ENCODE measurements at places on chromosomes 5 and 9.
A peak's percentile ranks its signal among the peaks of the same experiment; 100 is the strongest.

GRCh38 chr9:28120626-28121025 is 547.3 kb upstream of the C9orf72 start:
- no peaks in the 10 kb centered on the region for H3K27me3 ChIP-seq
- no peak overlapping the region for H3K4me3 ChIP-seq
- no peaks in the 10 kb centered on the region for H3K4me1 ChIP-seq
- H3K36me3 ChIP-seq = no peaks in the 10 kb centered on the region
- no peak overlapping the region for H3K27ac ChIP-seq

GRCh38 chr5:132422720-132423437 is 53.4 kb downstream of the SLC22A5 start:
- no peaks in the 10 kb centered on the region for H3K36me3 ChIP-seq
- H3K27me3 ChIP-seq = no peaks in the 10 kb centered on the region
- peak overlapping the region; percentile 68 for H3K27ac ChIP-seq
- peak; percentile 93 for DNase-seq
- no peak overlapping the region for H3K4me3 ChIP-seq

DNA sequence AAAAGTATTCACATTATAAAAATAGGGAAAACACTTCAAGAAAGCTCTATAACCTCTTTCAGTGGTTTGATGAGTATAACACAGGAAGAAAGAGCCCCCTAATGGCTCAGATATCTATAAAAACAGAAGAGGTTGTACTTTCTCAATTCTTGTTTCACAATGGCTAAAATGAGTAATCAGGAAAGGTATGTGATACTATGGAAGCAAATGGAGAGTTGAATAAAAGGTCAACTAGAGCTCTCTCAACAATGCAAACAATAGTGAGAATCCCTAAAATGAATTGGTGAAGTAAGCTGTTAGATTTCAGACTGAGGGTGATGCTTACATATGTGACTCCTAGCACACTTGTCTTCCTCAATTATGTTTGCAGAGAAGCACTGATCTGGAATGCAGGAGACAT is 584.6 kb upstream of the CDH18 start:
- H3K27ac ChIP-seq = no peak overlapping the region
- no peaks in the 10 kb centered on the region for H3K4me1 ChIP-seq
- H3K4me3 ChIP-seq = no peak overlapping the region
- no peak for DNase-seq
- H3K27me3 ChIP-seq = no peaks in the 10 kb centered on the region
- H3K36me3 ChIP-seq = no peaks in the 10 kb centered on the region

DNA sequence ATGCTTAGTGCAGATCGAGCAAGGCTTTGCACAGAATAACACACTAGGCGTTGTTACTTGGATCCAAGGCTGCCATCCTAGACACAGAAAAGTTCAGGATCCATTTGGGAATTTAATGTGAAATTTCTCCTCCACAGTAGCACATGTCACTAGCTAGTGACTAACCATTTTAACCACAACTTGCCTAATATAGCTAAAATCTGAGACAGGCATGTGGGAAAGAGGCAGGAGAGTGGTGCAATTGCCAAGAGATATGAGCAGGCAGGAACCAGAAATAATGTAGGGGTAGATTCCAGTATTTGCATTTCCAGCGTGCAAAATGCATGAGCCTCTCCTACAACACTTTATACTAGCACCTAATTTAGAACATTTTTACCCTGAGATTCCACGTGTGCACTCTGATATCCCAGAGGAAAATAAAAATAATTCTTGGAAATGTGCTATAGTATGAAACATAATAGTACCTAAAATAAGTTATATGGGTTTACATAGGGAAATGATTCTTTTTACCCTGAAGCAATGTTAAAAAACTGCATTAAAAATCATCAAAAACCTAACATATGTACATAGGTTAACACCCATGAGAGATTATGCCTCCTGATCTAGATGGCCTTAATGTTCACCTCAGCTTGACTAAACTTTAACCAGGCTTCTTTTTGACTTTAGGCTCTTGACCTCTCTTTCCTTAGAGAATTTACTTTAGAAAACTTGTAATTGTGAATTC is 1230.6 kb upstream of the NUDT12 start:
- H3K27ac ChIP-seq = peak overlapping the region; percentile 37
- no peak for DNase-seq
- H3K36me3 ChIP-seq = no peaks in the 10 kb centered on the region
- H3K4me3 ChIP-seq = no peak overlapping the region

- H3K27me3 ChIP-seq = no peaks in the 10 kb centered on the region
- no peak for DNase-seq
- H3K4me1 ChIP-seq = no peaks in the 10 kb centered on the region
- no peak overlapping the region for H3K4me3 ChIP-seq
Observed at GRCh38 chr9:128705051-128705965, 3.0 kb downstream of the PKN3 start.

DNA sequence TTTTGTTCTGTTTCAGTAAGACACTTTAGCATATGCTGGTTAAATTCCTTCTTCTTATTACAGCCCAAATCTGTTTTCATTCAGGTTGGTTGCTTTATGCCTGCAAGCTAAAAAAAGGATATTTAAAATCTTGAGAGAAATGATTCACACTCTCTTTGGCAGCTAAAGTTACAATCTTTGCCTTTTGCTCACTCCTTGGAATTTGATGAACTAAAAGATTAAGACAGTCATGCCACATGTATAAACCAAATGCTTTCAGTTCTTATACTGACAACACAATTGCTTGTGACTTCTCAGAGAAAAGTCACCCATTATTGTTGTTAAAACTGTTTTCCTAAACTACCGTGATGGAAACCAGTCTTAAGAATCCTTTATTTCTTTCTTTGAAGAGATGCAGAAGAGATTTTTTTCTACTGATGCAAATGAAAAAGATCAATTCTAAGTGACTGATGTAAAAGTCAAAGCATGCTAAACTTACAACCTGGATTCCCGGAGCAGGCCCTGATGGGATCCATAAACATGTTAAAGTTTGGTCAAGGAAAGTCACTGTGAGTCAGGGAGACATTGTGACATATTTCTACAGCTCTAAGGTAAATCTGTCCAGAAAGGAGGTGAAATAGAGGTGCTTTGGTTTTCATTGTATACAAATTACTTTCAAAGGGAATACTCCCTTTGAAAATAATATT is 144.2 kb upstream of the CDH10 start:
- no peaks in the 10 kb centered on the region for H3K36me3 ChIP-seq
- no peaks in the 10 kb centered on the region for H3K27me3 ChIP-seq
- no peak for DNase-seq

DNA sequence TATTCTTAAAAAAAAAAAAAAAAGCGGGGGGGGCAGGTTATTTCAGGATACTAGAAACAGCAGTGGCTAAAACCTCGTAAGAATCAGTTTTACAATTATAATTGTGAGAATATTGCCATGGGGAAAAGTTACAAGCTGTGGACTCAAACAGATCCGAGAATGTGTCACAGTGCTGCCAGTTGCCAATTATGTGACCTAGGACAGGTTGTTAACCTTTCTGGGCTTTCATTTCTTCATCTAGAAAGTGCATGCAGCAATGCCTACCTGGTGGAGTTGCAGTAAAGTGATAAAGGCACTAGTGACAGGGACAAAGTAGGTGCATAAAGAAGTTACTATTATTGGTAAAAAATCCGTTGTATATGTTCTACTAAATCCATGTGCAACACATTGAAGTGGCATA is 75.8 kb downstream of the CDH6 start:
- no peak overlapping the region for H3K27ac ChIP-seq
- no peaks in the 10 kb centered on the region for H3K27me3 ChIP-seq
- no peak overlapping the region for H3K4me3 ChIP-seq
- H3K36me3 ChIP-seq = no peaks in the 10 kb centered on the region
- no peaks in the 10 kb centered on the region for H3K4me1 ChIP-seq
- no peak for DNase-seq

DNA sequence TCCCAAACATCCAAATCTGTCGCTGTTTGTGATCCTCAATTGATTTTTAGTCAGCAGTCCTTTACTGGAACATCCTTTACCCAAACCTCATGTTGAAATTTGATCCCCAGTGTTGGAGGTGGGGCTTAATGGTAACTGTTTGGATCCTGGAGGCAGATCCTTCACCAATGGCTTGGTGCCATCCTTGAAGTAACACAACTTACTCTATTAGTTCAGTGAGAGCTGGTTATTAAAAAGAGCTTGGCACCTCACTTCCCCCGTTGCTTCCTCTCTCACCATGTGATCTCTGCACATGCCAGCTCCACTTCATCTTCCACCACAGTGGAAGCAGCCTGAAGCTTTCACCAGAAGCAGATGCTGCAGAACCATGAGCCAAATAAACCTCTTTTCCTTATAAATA is 40.3 kb downstream of the DNAJB5 start:
- no peak overlapping the region for H3K4me3 ChIP-seq
- DNase-seq = no peak
- no peaks in the 10 kb centered on the region for H3K36me3 ChIP-seq
- H3K27me3 ChIP-seq = no peaks in the 10 kb centered on the region
- H3K4me1 ChIP-seq = no peaks in the 10 kb centered on the region

GRCh38 chr5:110853267-110853666 is 114.5 kb downstream of the SLC25A46 start:
- no peak overlapping the region for H3K27ac ChIP-seq
- no peak overlapping the region for H3K4me3 ChIP-seq
- no peaks in the 10 kb centered on the region for H3K4me1 ChIP-seq
- no peak for DNase-seq

DNA sequence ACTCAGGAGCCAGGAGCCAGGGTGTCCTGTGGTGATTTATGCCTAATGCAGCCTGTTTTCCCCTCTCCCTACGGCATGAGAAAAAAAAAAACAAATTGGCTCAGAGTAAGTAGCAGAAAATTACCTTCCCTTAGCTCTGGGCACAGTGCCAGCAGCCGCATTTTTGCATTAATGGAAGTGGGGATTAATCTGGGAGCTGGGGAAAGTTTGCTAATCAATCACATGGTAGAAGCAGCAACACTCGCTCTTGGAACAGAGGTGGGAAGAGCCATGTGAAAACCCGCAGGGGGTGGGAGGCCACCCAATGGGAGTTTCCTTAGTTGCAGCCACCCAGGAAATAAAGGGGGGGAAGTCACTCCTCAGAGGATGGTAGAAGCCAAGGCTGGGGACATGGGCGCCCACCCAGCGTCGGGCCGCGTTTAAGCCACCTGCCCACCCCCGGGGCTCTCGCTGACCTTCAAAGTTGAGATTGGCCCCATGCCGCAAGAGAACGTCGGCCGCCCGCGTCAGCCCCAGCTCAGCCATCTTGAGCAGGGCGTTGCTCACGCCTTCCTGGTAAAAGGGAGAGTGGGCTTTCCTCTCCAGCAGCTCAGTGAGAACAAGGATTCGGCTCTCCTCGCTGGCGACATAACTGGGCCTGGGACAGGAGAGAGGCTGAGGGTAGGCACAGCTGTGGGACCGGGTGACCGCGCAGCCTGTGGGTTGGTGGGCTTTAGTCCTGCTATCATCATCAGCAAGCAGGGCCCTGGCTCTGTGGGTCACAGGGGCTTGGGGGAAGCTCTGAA is 1.7 kb downstream of the ASB6 start:
- DNase-seq = no peak
- H3K4me1 ChIP-seq = peaks cover 14% of the 10 kb centered on the region
- no peak overlapping the region for H3K27ac ChIP-seq
- H3K27me3 ChIP-seq = no peaks in the 10 kb centered on the region
- H3K36me3 ChIP-seq = peaks cover 14% of the 10 kb centered on the region
- peak overlapping the region; percentile 99 for H3K4me3 ChIP-seq

GRCh38 chr5:172951371-172952033 is 7.7 kb upstream of the RPL26L1 start:
- no peak overlapping the region for H3K4me3 ChIP-seq
- H3K4me1 ChIP-seq = no peaks in the 10 kb centered on the region
- DNase-seq = no peak
- no peak overlapping the region for H3K27ac ChIP-seq

DNA sequence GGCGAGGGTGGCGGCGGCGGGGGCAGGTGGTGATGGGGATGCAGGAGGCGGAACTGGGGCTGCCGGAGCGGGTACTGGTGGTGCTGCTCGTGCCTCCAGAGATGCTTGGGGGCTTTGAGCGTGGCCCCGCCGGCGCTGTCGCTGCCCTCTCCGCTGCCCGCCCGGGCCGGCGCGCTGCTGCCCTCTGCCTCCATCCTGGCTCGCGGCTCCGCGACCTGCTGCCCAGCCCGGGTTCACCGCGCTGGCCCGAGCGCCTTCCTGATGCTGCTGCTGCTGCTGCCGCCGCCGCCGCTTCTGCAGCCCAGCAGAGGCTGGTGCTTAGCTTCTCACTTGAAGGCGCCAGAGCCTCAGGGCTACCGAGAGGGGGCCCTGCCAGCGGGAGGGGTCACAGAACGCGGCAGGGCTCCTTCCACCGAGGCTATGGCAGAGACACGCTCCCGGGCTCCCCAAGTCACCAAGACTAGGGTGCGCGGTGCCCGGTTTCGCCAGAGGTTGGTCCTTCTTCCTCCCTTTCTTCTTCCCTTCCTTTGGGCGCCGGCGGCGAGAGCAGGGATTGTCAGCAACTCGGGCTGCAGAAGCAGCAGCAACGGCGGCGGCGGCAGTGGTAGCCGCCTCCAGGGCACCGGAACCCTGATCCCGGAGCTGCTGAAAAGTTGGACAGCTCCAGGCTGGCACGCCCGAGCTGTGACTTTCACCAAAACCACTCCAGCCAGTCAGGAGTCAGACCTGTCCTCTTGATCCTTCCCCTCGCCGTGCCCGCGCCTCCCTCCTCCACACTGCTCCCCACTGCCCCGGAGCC is at the start of gene PDE4D:
Gene PDE4D, minus strand, starts transcription at position 298 of the 799 bp plus-strand sequence.
- peak; percentile 25 for DNase-seq
- no peak within 1 kb of the TSS for H3K4me3 ChIP-seq
- peaks cover 22% of the 10 kb centered on the region for H3K27me3 ChIP-seq
- no peaks in the 10 kb centered on the region for H3K36me3 ChIP-seq
- H3K27ac ChIP-seq = no peak within 1 kb of the TSS

- no peaks in the 10 kb centered on the region for H3K27me3 ChIP-seq
- no peaks in the 10 kb centered on the region for H3K4me1 ChIP-seq
- DNase-seq = no peak
- no peak overlapping the region for H3K27ac ChIP-seq
- no peaks in the 10 kb centered on the region for H3K36me3 ChIP-seq
- no peak overlapping the region for H3K4me3 ChIP-seq
Observed at GRCh38 chr9:30522061-30522460, 1862.4 kb upstream of the ACO1 start.

DNA sequence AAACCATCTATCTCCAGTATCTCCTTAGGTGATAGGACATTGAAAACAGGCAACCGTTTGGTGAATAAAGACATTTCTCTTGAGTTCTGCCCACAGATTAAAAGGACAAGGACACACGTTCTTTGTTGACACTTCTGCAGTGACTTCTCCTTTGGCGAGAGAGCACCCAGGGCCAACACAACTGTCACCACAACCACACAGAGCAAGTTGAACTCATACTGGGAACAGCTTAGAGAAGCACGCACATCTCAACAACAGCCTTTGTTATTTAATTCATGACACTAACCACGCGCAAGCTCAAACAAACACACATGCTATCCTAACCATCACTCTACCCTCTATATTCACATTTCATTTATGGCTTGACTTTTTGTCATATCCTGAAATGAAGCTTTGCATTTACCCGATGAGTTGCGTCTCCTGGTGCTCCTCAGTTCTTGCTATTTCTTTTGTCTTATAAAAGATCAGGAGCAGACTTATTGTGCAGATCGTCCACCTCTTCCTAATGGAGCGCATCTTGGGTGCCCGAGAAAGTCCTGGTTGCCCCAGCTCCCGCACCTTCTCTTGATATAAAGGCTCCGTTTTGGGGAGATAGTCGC is 543 bp downstream of the ST8SIA4 start:
- peak; percentile 18 for DNase-seq
- no peaks in the 10 kb centered on the region for H3K4me1 ChIP-seq
- H3K4me3 ChIP-seq = peak overlapping the region; percentile 46
- H3K27ac ChIP-seq = peak overlapping the region; percentile 76
- no peaks in the 10 kb centered on the region for H3K27me3 ChIP-seq

- H3K4me3 ChIP-seq = no peak overlapping the region
- H3K27ac ChIP-seq = no peak overlapping the region
- H3K4me1 ChIP-seq = no peaks in the 10 kb centered on the region
- DNase-seq = no peak
- H3K27me3 ChIP-seq = no peaks in the 10 kb centered on the region
Observed at GRCh38 chr5:113384782-113385285, 50.0 kb downstream of the TSSK1B start.
